ENCODE measurements at places on chromosomes 1 and 21. TPM values are rescaled to one million over a fixed set of nuclear protein-coding genes. Genes with fewer than 3 reads are reported as not detected.

Gene SPRR2B
- not detected for total RNA-seq

Gene PIGP
- total RNA-seq: 19.0 TPM

Gene FBXO2
- total RNA-seq: 1.0 TPM

Gene IL20
- not detected for total RNA-seq

Gene SMCP
- total RNA-seq: not detected

Gene PTGFRN
- 35.6 TPM for total RNA-seq

Gene MPZ
- total RNA-seq: 3.0 TPM

Gene ERMAP
- 3.5 TPM for total RNA-seq

Gene APCS
- not detected for total RNA-seq

Gene ETNK2
- total RNA-seq: not detected

Gene SLAMF8
- total RNA-seq: 1.2 TPM

Gene TTC22
- total RNA-seq: 1.6 TPM

Gene ACTA1
- total RNA-seq: not detected

Gene QSOX1
- total RNA-seq: 54.2 TPM

Measured in activated CD4-positive, alpha-beta T cell treated with anti-CD3 and anti-CD28 coated beads, Interleukin-2, amount 10 ng/mL, durations not matched to agents 24 days and 14 days (primary cell).